ENCODE measurements at places on chromosomes 4 and X.

DNA sequence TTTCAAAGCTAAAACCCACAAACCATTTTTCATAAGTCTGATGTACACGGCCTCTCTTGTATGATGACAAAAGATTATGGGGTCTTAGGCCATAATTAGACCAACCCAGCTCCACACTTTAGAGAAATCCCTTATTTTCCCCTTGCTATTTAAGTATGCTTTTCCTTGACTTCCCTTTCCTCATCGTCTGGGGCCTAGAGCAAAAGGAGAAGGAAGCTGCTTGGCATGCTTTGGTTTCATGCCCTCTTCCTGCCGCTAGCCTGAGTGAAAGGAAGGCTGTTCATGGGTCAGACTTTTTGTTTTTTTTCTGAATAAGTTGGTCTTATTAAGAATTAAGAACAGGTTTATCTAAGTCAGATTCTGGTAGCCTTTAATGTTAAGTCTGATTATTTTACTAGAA lies 10.6 kb upstream of the RASGEF1B start:
- DNase-seq, result no peak

DNA sequence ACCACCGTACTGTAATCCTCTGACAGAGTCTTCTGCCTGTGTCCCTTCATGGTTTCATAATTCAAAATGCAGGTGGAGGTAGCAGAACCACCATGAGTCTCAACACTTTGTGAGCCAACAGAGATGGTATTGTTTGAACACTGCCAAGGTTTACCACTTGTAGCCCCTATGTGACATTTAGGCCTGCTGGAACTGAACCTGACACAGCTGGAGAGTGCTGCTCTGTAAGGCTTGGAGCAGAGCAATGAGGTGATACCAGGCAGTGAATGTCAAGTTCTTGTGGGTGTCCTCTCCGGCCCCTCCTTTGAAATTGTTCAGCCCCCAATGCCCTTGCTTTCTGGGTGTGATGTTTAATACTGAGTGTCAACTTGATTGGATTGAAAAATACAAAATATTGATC lies 1042.9 kb downstream of the ARAP2 start:
- DNase-seq, result no peak

DNA sequence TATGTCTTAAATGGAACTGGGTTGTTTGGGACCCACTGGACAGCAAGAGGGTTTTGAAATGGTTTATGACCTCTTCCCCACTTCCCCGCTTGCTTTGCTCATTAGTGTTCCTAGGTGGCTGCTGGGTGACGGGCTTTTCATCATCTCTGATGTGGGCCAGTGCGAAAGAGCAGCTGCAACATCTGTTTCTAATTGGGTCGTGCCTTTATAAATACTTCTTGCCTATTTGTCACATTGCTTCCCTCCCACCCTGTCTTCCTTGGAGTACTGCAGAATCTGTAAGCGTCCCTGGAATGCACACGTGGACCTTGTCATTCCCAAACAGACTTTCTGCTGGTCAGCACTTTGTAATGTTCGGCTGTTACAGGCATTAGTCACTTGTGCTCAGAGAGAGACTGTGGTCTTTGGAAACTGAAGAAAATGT lies 35.2 kb downstream of the SEPTIN11 start:
- peak; percentile 97 for DNase-seq

DNA sequence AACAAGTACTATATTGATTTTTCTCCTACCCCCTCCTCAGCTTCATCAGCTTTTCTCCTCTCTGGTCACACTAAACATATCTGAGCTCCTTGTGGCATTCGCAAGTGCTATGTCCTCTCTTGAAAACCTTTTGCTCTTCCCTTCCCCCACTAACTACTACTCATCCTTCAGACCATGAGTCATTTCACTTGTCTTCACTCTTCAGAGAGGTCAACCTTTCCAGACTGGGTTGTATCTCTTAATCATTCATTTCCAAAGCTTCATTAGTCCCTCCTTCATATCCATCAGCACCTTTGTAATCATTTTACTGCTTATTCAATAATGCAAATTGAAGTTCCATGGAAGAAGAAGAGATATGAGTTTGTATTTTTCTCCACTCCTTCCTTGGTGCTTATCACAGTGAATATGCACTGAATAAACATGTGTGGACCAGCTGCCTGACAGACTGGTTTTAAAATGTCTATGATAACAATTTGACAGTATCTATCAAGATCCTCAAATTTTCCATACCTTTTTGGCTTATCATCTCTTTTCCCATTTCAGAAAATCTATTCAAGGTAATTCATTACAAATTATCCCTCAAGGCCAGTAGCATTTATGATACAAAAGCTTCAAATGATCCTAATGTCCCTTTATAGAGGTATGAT lies 28.4 kb downstream of the DDX60L start:
- DNase-seq, result no peak

GRCh38 chrX:48573690-48574269 lies 504 bp upstream of the RBM3 start:
- DNase-seq, result no peak

- no peak for DNase-seq
Observed at GRCh38 chrX:118225711-118226428, 109.3 kb upstream of the KLHL13 start.

GRCh38 chr4:86243750-86244149 lies 116.1 kb downstream of the MAPK10 start:
- DNase-seq, result no peak

DNA sequence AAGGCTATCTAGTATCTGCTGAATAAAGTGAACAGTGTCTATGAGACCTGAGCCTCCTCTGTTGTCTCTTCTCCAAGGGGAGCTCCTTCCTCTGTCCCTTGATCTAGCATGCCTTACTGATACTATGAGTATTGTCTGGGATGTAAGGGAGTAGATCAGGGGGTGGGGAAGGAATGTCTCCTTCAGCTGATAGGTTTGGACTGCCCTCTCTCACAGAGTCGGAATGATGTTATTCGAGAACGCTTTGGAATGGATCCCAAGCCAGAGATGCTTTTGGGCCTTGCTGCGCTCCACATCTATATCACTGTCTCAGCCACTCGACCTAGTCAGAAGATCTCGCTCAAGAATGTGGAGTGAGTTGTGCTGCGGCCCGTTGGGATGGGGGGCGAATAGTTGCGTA lies 68.3 kb upstream of the PRPS1 start:
- no peak for DNase-seq

GRCh38 chr4:137531986-137532868 lies at the start of gene PCDH18:
Gene PCDH18, minus strand, starts transcription at chr4:137532494. Its CDS starts 406 bp downstream, at chr4:137532088.
- DNase-seq, result peak; percentile 99

DNA sequence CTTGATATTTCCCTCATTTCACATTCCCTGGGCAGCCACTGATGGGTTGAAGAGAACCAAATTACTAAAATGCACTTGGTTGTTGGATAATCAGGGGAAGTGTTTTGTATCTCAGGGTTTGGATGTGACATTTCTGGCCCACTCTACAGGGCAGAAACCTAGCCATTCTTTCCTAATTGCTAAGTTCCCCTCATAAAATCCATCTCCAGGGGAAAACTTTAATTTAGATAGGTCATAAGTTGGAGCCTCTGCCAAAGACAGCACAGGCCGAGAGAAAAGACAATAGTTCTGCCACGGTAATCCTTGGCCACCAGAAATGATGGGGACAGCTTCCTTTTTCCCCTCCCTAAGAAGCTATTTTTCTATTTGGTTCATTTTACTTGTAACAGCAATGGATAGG lies 192.7 kb upstream of the C1QTNF7 start:
- no peak for DNase-seq

DNA sequence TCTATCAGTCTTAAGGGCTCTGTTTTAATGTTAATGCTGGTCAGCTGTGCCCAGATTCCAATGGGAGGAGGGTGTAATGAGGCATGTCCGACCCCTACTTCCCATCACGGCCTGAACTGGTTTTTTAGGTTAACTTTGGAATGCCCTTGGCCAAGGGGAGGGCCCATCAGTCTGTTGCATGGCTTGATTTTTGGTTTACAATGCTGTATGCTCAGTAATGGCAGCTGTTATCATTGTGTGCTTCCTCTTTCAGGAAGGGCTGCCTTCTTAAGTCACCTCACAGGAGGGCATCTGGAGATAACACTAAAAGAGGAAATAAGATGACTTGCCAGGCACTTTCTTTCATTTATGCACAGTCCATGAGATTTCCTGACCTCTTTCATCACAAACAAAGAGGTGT lies 36.3 kb downstream of the ATXN3L start:
- no peak for DNase-seq

- DNase-seq, result no peak
Observed at GRCh38 chrX:130772776-130773143, 130.2 kb downstream of the ENOX2 start.

DNA sequence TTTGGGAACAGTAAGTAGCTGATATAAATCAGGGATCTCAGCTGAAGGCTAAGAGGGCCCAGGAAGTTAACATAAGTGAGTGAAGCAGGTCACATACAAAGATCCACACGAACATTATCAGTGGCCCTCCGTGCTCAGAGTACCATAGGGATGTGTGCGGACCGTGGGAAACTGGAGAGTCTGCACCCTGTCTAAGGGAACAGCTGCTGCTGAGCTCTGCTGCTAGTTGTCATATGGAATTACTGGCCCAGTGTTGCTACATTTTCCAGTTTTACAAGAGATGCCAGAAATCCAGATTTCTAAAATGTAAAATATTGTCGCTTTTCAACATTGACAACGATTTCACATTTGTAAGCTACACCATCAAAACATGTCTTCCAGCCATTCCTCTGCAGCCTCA lies 90.5 kb downstream of the RTL5 start:
- DNase-seq, result peak; percentile 31

DNA sequence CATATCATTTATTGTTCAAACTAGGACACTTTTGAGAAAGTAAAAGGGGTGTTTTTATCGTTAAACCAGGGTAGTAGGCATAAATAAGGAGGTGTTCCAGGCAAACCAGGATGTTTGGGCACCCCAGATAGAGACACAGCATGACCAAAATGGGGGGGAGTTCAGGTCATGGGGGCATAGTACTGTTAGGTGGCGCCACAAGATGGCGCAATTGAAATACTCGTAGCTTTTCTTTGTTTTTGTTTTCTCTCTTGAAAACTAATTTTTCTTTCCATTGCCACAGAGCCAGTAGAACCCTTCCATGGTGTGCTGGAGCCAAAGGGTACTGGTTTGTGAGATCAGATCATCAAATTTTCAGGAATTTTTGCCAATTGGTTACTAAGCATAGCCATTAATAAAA lies 283.4 kb downstream of the BCOR start:
- DNase-seq, result no peak

GRCh38 chr4:149265645-149266044 lies 550.0 kb downstream of the IQCM start:
- DNase-seq, result no peak

GRCh38 chr4:157023941-157024340 lies 52.0 kb upstream of the GLRB start:
- no peak for DNase-seq

DNA sequence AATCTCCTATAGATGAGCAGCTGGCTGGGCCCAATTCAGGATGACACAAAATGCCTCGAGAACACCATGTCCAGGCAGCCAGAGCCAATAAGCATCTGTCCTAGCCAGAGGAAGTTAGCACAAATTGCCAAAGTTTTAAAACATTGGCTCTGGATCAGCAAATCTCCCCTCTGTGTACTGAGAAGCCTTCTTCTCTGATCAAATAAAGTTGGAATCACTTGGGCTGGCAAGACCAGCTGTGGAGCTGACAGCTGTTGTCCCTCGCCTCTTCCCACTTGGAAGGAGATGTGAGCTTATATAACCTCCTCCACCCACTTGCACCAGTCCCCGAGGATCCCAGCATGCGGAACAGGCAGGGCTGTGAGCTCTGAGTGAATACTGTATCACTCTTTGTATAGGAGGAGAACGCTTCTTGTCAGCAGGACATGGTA lies 183.9 kb downstream of the OPHN1 start:
- DNase-seq, result no peak

DNA sequence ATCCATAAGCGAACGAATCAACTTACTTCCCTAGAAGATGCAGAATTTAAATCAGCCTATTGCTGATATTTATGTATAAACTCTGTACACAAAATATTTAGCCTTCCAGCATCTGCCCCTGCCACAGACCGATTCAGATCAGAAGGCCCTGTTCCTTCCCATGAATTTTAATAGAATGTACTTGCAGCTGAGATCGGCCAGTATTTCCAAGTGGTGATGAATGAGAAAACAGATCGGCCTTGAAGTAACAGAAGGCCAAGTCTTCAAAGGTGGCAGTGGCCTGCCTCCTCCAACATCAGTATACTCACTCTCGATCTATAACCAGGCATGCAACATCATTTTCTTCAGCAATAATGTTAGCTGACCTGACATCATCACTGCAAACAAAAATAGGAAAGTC lies 66.4 kb downstream of the PRKG2 start:
- no peak for DNase-seq

GRCh38 chr4:119040694-119041185 lies 94.9 kb upstream of the MYOZ2 start:
- peak; percentile 84 for DNase-seq

DNA sequence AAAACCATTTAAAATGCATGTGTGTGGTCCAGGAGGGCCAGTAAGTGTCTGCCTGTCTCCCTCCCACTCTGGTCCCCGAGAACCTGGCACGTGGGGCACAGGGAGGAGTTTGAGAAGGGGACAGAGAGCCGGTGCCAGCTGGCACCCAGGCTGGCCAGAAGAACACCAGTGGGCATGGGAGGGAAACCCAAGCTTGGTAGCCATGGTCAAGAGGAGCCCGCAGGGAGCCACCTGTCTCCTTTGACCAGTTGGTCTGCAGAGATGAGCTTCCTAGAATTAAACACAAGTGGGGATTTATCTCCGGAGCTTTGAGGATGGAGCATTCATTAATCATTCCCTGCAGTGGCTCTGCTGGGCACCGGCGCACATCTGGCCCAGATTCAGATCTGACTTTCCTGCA lies 41.6 kb downstream of the HMX1 start:
- DNase-seq, result no peak

DNA sequence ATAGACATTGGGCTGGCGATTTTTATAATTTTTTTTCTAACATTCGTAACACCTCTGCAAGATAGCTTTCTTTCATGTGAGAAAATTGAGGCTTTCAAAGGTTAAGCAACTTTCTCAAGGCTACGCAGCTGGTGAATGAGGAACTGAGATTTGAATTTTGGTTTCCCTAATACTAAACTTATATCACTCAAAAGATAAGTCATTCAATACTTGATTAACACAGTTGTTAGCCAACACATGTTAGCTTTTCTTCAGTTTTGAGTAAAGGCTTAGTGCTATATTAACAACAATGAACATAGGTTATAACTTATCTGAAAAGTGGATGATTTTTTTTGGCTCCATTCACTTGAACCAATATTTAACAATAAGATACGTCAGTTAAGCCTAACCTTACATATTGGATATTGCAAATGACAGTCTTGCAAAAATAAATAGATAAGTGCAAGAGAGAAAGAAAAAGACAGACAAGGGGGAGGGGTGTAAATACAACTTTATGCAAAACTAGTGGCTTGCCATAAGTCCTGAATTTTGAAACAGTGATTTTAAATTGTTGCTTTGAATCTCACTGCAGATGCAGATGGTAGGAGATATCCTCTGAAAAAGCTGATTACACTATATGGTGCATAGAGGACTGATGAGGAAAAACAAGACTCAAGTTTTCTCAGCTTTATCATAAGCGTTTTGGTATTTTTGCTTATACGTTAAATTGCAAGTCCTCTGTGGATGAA lies 11.1 kb upstream of the GPM6A start:
- no peak for DNase-seq

GRCh38 chr4:57628004-57628403 lies 517.8 kb upstream of the IGFBP7 start:
- DNase-seq, result no peak

All from umbilical cord (tissue), 2 donors.